ENCODE measurements at places on chromosomes 12 and 14.

DNA sequence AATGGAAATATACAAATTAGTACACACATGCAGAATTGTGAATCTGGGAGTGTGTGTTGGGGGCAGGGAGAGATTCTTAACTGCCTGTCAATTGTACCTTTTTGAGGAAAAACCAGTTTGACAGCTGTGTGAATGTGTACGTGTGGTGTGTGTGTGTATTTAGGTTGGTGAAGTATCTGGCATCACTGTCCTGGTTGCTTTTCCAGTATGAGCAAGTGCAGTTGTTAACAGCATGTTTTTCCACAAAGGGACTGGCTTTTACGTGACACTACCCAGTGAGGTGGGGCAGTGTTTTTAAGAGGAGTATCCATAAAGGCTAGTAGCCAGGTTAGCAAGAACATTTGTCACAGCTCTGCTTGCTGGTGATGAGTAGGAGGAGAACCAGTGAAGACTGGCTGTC lies 56.1 kb downstream of the DAAM1 start:
- no peak for DNase-seq

GRCh38 chr12:27272373-27273028 lies 28.4 kb downstream of the STK38L start:
- no peak for DNase-seq

GRCh38 chr14:97572583-97573458 lies 775.6 kb downstream of the VRK1 start:
- DNase-seq: no peak

DNA sequence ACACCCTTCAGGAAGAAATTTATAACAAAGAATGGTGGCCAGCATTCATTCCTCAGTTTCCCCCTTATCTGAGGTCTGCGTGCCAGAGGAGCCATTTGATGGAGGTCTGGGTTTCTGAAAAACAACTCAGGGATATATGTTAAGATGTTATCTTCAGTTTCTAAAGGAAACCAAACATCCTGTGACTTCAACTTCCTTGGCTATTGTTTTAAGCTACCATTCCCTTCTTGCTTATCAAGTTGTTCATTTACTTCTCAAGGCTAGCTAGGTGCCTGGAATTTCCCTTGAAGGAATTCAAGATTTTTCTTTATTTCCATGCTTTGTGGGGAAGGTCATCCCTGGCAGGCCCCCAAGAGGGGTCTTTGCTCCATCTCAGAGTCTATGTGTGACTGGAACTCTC lies 27.1 kb upstream of the OXA1L start:
- DNase-seq: no peak

GRCh38 chr12:39623919-39624318 lies 4.3 kb upstream of the ABCD2 start:
- DNase-seq: no peak

All from GM06990 (cell line).